Heart left ventricle (tissue), 16 donors: ENCODE measurements at places on chromosomes 7 and 10. TPM values are rescaled to one million over a fixed set of nuclear protein-coding genes. Genes with fewer than 3 reads are reported as not detected.

The BBIP1 gene
- 26.6 TPM for polyA plus RNA-seq

The RNF148 gene
- polyA plus RNA-seq, result 0.19 TPM

The MACROH2A2 gene
- polyA plus RNA-seq, result 13.3 TPM

The ANLN gene
- polyA plus RNA-seq, result 0.62 TPM

The C7orf33 gene
- polyA plus RNA-seq, result not detected

The CDH23 gene
- polyA plus RNA-seq, result 3.3 TPM
